ENCODE measurements at places on chromosomes 1 and 21.

DNA sequence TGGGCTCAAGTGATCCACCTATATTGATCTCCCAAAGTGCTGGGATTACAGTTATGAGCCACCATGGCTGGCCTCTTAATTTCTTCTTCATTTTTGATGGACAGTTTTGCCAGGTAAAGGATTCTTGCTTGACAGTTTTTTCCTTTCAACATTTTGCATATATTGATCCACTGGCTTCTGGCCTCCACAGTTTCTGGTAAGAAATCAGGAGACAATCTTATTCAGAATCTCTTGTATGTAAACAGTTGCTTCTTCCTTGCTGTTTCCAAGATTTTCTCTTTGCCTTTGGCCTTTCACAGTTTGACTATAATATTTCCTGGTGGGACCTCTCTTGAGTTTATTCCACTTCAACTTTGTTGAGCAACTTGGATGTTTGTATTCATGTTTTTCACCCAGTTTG, 20.1 kb upstream of the KLF18 start:
- DNase-seq: no peak

DNA sequence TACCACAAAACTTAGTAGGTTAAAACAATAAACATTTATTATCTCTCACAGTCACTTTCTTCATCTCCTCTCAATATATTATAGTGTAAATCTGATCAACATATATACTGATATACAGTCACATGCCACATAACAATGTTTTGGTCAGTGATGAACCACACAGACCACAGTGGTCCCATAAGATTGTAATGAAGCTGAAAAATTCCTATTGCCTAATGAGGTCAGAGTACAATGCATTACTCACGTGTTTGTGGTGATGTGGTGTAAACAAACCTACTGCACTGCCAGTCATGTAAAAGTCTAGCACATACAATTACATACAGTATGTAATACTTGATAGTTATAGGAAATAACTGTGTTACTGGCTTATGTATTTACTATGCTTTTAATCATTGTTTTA, 30.1 kb downstream of the OLFML3 start:
- no peak for DNase-seq

DNA sequence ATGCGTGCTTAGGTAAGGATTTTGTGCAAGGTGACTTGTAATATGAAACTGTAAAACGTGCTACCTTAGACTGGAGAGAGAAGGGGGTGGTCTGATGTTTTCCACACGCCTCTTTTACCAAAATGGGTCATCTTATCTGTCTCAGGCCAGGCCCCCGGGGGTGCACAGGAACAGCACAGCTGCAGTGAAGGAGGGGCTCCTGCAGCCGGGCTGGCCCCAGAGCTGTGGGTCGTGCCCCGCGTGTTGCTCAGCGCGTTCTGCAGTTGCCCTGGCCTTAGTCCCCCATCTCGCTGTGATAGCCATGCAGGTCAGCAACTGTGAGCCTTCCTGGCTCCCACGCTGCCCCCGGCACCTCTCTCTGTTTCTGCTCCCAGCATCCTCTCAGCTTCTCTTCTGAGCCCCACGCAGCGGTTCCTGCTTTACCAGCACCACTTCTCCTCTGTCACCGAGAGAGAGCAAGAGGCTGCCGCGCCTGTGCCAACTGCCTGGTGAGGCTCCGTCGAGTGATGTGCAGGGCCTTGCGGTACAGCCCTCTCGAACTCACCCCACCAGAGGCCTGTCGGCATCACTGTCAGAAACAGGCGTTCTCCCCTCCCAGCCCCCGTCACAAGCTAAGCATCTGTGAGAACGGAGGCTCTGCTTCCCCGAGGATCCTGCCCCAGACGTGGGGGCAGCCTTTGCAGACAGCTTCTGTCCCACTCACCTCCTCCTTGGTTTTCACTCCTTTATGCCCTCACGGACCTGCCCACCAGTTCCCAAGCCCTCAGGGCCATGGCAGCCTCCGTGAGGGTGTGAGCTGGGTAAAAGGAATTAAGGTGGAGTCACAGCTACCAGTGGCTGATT, 73.3 kb downstream of the ADARB1 start:
- DNase-seq: no peak

DNA sequence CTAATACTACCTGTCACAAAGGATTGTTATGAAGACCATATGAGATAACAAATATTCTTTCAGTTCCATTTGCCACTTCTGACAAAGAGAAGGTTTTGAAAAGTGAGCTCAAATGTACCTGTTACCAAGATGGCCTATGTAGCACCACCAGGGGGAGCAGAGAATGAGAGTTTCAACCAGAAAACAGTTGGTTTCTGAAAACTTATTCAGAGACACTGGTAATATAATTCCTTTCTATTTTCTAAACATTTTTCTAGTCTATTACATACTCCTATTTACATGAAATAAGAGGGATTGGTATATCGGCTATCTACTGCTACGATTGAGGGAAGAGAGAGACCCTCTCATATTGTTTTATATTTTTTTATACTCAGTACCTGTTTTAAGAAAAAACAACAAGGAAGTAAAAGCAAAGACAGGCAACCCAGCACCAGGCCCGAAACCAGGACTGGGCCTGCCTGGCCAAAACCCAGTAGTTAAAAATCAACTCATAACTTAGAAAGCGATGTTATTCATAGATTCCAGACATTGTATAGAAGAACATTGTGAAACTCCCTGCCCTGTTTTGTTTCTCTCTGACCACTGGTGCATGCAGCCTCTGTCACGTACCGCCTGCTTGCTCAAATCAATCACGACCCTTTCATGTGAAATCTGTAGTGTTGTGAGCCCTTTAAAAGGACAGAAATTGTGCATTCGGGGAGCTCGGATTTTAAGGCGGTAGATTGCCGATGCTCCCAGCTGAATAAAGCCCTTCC, 48.3 kb downstream of the IL23R start:
- peak; percentile 9 for DNase-seq
